Activated CD8-positive, alpha-beta memory T cell treated with anti-CD3 and anti-CD28 coated beads for 4 hours (primary cell): ENCODE measurements at places on chromosomes 11 and 22.

- DNase-seq, result no peak
Measured at GRCh38 chr11:110077346-110077745, 15.8 kb upstream of the ZC3H12C start.

GRCh38 chr22:28909375-28909774 lies 26.0 kb downstream of the ZNRF3 start:
- no peak for DNase-seq

- DNase-seq, result no peak
Measured at GRCh38 chr22:47781024-47781423, 1018.6 kb downstream of the TBC1D22A start.

- DNase-seq, result no peak
Measured at GRCh38 chr11:35783809-35784208, 121.2 kb downstream of the TRIM44 start.

GRCh38 chr11:35717043-35717442 lies 54.5 kb downstream of the TRIM44 start:
- DNase-seq, result no peak

GRCh38 chr22:41230401-41230785 lies 10.3 kb downstream of the CHADL start:
- DNase-seq, result no peak

DNA sequence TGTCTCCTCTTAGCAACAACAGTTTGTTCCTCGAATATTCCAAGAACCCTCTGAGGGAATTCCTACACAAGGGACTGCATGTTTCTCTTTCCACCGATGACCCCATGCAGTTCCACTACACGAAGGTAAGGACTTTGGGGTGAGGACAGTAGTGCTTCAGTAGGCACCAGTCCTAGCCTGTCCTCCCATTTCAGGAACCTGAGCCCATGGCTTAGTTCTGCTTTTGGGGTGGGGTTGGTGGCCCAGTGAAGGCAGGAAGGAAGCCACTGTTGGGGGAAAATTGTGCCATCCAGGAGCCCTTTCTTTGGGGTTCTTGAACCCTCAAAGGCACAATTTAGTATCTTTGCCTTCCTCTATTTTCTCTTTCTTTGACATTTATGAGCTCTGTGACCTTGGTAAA lies 38.2 kb downstream of the RNF141 start:
- DNase-seq, result no peak

GRCh38 chr11:126890561-126890960 lies 110.0 kb downstream of the KIRREL3 start:
- DNase-seq, result no peak

DNA sequence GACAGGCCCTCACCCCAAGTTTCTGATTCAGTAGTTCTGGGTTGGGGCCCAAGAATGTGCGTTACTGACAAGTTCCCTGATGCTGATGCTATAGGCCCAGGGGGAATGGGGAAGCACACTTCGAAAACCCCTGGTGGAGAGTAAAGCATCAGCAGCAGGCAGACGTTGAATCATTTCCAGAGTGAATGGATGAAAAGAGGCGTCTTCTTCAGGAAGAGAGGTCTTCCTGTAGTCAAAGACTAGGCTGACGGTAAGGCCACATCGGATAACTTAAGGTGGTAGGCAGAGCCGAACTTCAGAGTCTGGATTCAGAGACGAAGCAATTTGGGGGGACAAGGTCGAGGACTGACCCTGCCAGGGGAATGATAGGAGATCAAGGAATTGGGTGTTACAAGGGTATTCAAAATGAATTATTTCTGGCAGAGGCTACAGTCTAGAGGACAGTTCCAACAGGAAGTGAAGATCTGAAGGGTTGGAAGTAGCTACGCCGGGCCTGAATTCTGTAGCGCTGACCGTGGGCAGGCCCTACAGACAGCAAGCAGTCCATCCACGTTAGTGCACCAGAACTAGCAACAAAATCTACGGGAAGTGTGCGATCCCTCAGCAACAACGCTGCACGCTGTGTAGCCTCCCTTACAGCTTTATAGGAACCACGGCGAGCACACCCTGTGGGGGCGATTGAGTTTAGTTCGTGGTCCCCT lies 862 bp upstream of the CENATAC start:
- DNase-seq, result no peak

DNA sequence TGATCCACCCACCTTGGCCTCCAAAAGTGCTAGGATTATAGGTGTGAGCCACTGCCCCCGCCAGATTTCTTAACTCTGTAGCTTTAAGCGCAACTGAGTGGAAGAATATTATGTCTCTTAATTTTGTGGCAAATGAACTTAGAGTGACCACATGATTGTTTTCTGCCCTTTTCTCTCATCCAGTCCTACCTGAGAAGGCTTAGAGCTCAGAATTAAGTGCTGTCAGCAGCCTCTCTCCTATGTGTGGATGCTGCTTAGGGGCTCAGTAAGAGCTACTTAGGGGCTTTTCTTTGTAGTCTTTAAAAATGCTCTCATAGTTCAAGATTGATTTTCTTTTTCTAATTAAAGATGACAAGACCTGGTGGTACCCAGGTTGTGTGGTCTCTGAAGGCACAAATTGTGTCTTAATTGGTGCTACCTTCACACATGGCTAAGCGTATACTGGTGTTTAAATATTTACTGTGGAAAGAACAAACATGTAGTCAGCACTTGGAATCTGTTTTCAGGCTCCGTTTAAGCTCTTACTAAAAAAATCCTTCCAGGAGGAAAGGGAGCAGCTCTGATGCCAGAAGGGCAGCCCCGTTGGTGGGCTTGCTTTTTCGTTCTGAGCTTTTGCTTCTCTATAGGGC lies 59.3 kb downstream of the DEPDC5 start:
- no peak for DNase-seq

GRCh38 chr22:42773167-42773566 lies 52.5 kb upstream of the A4GALT start:
- no peak for DNase-seq

DNA sequence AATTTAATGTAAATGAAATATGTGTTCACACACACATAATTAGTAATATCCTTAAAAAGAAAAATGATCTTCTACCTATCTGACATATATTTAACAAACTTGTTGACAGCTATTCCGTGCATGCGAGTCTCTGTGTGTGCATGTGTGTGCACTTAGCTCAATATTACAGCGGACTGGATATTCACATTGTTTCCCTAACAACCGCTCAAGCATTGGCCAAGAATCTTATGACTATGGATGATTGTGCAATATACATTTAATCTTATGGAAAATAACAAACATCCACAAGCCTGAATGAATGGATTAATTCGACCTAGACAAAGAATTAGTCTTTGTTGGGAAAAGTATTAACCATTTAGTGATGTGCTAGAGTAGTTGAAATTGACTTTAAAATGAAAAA lies 1078.6 kb downstream of the LRRC4C start:
- no peak for DNase-seq

DNA sequence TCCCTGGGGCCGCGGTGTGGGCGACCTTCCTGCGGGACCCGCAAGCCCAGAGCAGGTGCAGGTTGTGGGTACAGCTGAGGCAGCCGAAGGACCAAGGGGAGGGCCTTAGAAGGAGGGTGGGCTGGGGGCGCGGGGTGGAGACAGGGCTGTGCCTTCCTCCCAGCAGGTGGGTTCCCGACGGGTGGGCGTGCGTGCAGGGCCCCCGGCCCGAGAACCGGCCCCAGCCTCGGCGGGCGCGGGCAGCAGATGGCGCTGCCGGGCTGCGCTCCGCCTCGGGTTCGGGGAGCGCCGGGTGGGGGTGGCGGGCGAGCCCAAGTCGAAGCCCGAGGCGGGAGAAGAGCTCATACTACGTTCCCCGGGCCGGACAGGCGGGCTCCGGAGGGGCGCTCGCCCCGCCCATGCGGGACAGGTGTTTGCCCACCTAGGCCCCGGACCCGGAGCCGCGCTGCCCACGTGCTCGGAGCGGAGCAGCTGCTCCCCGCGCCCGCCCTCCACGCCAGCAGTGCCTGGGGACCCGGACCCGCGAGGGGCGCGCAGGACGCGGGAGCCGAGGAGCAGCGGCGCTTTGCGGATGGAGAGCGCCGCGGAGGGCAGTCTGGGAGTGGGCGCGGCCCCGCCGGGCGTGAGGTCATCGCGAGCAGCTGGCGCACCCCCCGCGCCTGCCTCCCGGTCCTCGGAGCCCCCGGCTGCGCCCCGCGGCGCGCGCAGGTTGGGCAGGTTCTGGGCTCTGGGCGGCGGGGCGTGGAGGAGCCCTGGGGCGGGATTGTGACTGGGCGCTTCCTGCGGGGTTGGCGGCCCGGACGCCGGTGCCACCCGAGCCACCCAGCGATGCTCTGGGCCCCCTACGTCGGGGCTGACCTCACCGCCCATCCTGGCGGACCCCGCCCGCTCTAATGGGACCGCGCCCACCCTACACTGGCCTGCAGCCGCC lies 25.3 kb downstream of the DUSP8 start:
- DNase-seq, result no peak

GRCh38 chr11:3964935-3965604 lies 109.6 kb downstream of the STIM1 start:
- no peak for DNase-seq

- no peak for DNase-seq
Measured at GRCh38 chr11:70769106-70769505, 370.8 kb downstream of the CTTN start.
